Epithelial cell of proximal tubule (primary cell): ENCODE measurements at places on chromosomes 3 and 15. TPM values are rescaled to one million over a fixed set of nuclear protein-coding genes. Genes with fewer than 3 reads are reported as not detected.

TUSC2 gene
- 39.8 and 46.6 TPM in 2 replicates for total RNA-seq

KLHL40 gene
- not detected in 2 replicates for total RNA-seq

SCN11A gene
- total RNA-seq, result not detected in 2 replicates

- DNase-seq, result no peak
These were observed 10.3 kb downstream of the SEMA3G start for GRCh38 chr3:52434491-52435115.

DNA sequence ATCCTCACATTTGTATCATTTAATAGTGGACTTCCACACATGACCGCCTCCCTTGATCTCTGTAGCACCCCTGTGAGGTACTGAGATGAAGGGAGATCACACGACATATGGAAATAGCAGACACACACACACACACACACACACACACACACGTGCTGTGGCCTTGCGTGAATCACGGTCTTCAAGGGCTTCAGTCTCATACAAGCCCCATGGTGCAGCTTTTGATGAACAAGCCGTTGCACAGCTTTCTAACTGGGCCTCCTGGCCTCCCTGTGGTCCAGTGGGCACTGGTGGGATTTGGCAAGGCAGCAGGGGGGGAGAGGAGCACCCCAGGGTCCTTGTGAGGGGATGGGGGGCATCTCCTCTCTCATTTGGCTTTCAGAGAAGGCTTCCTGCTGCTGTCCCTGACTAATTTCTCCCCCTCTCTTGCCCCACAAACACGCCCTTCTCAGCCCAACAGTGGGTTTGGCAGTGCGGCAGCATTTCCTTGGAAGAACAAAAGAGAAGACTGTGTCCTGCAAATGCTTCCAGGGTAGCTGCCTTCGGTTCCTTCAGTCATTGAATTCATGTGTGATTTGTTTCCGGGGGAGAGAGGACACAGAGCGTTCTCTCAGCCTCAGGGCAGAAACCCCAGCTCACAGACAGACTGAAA, 98.7 kb downstream of the SMAD6 start:
- DNase-seq, result no peak

- DNase-seq, result no peak
These were observed 18.0 kb downstream of the KLHL24 start for GRCh38 chr3:183653209-183654064.

GRCh38 chr3:71462586-71462985, 120.9 kb downstream of the FOXP1 start:
- no peak for DNase-seq
